Activated CD8-positive, alpha-beta memory T cell treated with anti-CD3 and anti-CD28 coated beads for 4 hours (primary cell): ENCODE measurements at places on chromosomes 13 and 19.
A peak's percentile ranks its signal among the peaks of the same experiment; 100 is the strongest.

- DNase-seq = peak; percentile 49
These were observed at the start of gene PLPPR2 for GRCh38 chr19:11355160-11356073. Gene PLPPR2, plus strand, starts transcription at chr19:11355432. Its CDS starts 2,242 bp downstream, at chr19:11357674.

GRCh38 chr19:55488986-55489710, 912 bp downstream of the SSC5D start:
- no peak for DNase-seq

DNA sequence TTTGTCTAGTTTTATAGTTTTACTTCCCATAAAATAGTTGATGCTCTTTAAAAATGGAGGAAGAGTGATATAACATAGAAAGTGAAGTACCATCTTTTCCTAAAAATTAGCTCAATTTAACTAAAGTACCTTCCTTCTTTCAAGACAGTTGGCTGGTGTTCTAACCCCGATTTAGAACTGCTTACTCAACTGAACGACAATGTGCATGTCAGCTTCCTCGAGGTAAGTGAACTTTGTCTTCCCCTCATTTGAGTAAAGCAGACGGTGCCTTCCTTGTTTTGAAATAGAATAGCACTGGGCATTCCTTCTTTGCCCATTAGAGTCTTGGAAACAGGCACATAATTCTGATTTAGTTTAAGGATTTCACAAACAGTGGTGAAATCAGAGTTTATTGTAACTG, 1519.2 kb downstream of the EFNB2 start:
- DNase-seq = no peak

DNA sequence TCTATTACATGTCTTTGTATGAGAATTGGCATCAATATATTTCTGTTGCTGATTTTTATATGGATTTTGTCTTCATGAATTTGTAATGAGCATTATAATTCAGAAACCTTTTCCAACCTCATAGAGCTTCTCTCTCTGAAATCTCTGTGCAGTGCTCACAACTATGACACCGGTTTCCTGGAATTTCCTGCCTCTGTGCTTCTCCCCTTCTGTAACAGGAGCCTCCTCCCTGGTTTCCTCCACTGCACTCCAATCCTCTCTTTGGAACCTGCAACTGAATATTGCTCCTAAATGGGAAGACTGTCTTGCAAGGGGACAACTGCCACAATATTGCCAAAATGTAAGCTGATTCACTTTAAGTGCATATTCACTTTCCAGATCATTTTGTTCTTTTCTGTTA, 1147.9 kb downstream of the UQCRFS1 start:
- no peak for DNase-seq

GRCh38 chr13:79913141-79913827, 427.6 kb downstream of the SPRY2 start:
- no peak for DNase-seq

GRCh38 chr19:52112624-52113023, 17.1 kb upstream of the ZNF841 start:
- DNase-seq = no peak

GRCh38 chr19:5253406-5254110, 87.1 kb downstream of the PTPRS start:
- no peak for DNase-seq

DNA sequence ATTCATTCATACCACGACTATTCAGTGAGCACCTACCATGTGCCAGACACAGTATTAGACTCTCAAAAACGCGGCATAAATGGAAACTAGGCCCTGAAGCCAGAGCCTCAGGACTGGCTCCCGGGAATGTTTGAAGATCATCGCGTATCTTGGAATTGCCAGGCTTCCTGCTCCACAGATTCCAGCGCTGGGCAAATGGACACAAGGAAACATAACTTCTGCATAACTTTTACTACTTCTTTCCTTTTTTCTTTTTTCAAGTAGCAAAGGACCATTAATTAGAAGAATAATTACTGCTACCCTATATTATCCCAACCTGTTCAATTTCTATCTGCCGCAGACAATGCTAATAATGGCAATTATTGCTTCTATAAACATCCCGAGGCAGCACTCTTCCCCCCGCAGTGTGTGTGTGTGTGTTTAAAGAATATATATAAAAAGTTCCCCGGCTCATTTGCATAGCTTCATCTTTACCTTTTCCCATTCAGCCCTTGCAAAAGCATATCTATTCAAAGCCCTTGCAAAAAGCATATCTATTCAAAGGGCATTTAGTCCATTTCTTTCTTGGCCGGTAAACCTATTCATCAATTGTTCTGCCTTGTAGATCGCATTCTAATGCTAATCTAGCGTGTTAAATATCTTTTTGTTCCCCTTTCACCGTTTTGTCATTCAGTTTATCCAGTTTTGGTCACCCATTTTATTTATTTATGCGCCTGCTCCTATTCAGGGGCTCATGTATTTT, 6.1 kb downstream of the SOX21 start:
- no peak for DNase-seq

DNA sequence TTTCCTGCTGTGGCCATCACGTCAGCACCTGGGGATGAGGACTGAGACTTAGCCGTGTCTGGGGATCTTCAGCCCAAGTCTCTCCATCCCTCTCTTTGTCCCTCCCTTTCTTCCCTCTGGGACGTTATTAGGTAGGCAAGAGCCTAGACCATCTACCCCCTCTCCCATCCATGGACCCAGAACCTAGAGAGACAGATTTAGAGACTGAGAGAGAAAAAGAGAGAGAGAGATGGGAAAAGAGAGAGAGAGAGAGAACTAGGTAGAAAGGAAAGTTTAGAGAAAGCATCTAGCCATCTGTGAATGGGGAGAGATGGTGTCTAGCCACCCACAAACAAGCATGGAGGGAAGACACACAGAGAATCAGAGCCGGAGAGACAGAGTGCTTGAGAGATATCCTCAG, 473 bp downstream of the KLK4 start:
- DNase-seq = no peak

DNA sequence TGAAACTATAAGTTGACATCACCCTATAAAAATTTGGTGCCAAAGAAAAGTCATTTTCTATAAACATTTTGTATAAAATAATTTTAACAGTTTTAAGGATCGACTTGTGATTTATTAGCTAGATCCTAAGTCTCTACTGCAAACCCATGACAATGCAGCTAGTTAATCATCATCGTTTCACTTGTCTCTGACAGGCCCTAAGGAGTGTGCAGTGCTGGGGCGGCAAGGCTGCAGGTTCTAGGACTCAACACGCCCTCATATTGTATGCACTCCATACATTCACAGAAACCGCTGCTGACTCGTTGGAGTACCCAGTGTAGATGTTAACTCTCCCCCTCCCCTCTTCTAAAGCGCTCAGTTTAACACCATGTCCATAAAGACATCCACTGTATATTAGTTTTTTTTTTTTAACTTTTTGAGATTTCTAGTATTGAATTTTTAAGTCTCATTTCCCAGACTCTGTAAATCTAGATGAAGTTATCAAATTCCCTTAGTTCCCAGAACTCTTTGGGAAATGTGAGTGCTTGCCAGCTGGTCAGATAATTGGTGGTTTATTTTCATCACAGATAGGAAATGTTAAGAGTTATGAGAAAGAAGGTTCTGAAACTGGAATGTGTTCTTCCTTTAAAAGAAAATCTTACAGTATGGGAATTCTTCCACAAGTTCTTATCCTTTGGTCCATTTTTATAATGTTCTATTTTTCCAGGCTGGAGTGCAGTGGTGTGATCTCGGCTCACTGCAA, 162.8 kb upstream of the RNF113B start:
- no peak for DNase-seq

DNA sequence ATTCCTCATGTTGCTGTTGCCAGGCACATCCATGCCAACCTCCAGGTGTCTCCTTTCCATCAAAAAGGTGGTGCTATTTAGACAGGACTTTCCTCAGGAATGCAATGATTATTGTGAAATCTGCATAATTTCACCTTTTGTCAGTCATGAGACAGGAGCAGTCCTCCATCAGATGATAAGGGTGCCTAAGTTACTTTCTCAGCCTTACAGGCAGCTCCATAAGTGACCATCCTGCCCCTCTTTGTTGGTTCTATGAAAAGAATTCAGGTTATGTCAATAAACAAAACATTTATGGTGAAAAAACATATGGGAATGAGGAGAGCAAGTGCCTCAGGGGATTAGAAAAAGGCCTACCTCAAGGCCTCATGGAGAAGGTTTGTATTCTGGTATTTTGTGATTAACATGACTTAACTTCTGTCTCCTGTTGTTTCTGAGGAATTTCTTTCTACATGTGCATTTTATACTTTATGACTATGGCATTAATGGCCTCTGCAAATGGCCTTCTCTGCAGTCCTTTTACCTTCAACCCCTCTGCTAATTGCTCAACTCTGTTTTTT, 110.3 kb upstream of the DIAPH3 start:
- no peak for DNase-seq

DNA sequence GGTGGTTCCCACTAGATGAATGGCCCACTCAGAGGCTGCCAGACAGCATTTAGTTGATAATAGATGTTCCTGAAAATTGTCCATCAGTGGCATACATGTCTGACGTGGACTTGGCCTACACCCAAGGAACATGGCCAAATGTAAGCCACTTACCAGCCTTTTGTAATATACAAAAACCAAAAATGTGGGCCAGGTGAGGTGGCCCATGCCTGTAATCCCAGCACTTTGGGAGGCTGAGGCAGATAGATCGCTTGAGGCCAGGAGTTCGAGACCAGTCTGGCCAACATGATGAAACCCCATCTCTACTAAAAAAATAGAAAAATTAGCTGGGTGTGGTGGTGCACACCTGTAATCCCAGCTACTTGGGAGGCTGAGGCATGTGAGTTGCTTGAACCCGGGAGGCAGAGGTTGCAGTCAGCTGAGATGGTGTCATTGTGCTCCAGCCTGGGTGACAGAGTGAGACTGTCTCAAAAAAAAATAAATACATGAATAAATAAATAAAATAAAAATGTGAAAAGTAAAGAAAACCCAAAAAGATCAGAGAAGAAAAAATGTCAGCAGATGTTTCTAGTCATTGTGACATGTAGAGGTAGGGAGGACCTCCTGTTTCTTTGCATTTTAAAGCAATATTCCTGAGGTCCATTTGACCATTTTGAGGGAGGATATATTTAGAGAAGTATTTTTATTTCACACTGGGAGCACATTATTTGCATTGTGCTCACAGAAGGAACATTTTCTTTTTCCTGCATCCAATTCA, 7.1 kb upstream of the WTIP start:
- no peak for DNase-seq

- no peak for DNase-seq
These were observed 323.8 kb downstream of the LMO7 start for GRCh38 chr13:75959861-75960481.

GRCh38 chr19:34662919-34663318, 14.0 kb downstream of the SCGB2B2 start:
- peak; percentile 19 for DNase-seq

- no peak for DNase-seq
These were observed 95.2 kb upstream of the CLDN10 start for GRCh38 chr13:95457294-95457693.

- no peak for DNase-seq
These were observed 18.6 kb downstream of the NDUFB7 start for GRCh38 chr19:14553042-14553938.

GRCh38 chr13:33150662-33151061, 134.4 kb downstream of the KL start:
- DNase-seq = no peak

DNA sequence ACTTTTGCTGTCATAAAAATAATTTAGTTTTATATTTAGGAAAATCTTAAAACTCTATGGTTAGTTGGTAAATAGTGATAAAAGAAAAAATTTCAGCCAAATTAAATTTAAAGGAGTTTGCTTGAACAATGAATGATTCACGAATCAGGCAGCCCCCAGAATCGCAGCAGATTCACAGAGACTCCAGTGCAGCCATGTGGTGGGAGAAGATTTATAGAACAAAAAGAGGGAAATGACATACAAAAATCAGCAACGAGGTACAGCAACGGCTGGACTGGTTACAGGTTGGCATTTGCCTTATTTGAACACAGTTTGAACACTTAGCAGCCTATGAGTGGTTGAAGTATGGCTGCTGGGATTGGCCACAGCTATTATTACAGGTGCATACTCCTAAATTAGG, 96.4 kb upstream of the MYCBP2 start:
- DNase-seq = no peak

DNA sequence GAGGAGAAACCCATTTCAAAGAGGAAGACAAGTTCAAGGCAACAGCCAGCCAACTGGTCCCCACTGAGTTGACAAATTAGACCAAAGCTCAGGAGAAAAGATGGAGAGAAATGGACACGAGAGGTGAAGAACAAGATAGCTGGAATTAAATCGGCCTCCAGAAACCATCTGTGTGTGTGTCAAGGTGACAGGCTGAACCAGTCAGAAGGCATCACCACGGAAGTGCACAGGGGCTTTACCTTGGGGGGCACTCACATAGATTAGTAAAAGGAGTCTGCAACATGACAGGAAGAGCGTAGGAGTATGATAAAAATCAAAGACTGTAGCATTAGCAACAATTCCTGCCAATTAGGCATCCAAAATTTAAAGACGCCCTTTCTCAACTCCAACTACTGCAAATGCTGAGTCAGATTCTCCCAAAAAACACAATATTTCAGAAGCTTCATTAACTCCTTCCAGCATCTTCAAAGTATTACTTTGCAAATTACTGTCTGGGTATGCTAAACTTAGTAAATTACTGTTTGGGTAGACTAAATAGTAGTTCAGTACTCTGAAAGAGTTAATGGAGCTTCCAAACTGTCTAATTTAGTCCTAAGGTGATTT, 66.2 kb downstream of the FOXO1 start:
- peak; percentile 15 for DNase-seq

DNA sequence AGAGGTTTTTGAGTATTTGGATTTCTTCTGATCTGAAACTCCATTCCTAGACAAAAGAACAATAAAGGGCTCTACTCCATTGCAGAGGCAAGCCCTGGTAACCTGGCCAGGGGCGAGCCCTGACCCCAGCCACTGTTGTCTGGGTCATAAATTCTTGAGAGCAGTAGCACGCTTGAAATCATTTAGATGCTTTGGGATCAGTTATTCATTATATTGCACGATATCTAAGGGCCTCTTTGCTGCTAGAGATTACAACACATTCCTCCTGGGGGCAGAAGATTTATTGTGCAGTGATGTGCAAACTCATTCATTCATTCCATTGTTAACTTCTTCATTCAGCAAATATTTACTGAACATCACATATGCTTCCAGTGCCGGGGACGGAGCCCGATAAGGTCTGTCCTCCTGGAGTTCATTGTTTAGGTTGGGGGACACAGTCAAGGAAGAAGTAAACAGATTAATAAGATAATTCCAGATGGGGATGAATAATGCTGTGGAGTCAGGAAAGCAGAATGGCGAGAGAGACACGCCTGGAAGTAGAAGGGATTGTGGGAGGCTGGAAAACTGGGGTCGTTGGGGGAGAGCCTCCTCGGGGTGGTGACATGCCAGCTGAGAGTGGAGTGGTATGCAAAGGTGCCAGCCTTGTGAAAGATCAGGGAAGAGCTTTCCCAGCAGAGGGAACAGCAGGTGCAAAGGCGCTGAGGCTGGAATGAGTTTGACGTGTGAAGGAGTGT, 34.9 kb downstream of the SIPA1L3 start:
- DNase-seq = no peak

- DNase-seq = no peak
These were observed 35.6 kb upstream of the GPR183 start for GRCh38 chr13:99342723-99343315.

- no peak for DNase-seq
These were observed 239.0 kb downstream of the GGACT start for GRCh38 chr13:100349594-100349993.

GRCh38 chr13:67043901-67044300, 186.2 kb downstream of the PCDH9 start:
- DNase-seq = no peak

- no peak for DNase-seq
These were observed 6.8 kb downstream of the ANO8 start for GRCh38 chr19:17327654-17328516.

GRCh38 chr13:30416471-30416870, 5.8 kb upstream of the UBE2L5 start:
- no peak for DNase-seq
